ENCODE measurements at places on chromosomes 1 and 21.

DNA sequence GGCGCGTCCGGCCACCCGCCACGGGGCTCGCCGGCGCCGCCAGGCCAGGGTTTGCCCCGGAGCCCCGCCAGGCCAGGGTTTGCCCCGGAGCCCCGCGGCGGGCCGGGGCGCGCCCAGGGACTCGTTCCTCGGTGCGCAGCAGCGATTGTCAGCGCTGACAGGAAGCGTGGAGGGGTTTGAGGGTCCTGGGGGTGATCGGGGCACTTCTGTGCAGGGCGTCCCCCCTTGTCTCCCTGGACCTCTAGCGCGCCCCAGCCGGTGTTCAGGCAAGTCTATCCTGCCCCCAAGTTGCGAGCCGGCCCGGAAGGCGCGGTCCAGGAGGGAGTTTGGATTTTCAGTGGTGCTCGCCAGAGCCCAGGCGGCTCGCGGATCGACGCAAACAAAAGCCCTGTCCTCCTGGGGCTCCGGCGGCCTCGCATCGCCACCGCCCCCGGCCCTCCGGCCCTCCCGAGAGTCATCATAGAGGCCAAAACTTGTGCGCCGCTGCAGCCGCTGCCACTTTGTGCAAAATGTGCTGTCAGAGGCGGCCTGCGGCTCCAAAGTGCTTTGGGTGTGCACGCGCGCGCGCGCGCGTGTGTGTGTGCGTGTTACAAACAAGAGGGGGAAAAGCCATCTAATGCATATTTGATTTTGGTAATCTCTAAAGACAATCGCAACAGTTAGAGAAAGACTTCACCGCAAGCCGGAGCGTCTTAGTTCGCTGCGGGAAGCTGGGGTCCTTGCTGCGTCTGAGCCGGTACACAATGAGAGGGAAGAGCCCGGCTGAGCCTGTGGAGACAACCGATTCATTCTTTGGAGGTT, 1.0 kb downstream of the ROR1 start:
- no peak for DNase-seq

GRCh38 chr1:81455481-81455880, 345.3 kb upstream of the ADGRL2 start:
- no peak for DNase-seq

DNA sequence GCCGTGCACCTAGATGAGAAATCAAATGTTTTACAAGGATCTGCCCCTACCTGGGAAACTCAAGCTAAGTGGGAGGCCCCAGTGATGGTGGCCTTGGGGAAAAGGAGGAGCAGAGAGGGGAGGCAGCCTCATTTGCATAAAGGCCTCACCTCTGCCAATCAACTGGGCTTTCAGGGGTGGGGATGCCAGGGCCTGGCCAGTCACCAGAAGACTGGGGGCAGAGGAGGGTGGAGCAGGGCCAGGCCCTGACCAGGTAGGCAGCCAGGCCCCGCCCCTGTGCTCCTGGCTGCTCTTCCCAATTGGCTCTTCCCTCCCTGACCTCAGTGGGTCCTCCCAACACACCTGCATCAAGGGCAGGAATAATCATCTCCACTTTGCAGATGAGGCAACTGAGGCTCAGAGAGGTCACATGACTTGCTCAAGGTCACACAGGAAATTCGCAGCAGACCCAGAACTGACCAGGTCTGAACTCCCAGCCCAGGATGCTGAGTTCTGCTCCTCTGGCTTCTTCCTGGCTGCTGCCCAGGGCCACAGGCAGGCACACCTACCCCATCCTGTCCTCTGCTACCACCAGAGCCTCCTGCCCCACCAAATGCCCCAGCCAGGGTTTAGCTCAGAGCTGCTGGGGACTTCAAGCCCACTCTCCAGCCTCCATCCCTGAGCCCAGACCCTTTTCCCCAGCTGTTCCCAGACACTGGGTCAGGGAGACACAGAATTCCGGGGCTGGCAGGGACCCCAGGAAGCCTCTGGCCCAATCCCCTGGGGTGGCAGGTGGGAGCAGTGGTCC, 677.9 kb downstream of the MATN1 start:
- no peak for DNase-seq

DNA sequence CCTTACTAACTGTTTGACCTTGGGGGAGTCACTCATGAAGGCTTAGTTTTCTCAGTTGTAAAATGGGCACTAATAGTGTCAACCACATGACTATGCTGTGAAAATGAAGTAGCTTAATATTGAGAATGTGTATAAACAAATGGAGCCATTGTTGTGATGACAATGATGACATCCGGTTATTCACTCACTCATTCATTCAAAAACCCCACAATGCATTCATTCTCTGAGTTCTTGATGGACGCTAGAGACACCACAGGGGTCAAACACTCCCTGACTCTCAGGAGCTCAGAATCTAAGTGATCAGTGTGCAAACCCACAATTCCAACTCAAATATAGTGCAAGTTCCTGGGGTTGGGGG, 138.9 kb downstream of the FOXD2 start:
- DNase-seq, result no peak

GRCh38 chr1:226719596-226720387, 19.3 kb downstream of the ITPKB start:
- no peak for DNase-seq

- DNase-seq, result no peak
Measured at GRCh38 chr1:93575621-93576284, 105.9 kb downstream of the BCAR3 start.

GRCh38 chr1:33176362-33176850, 5.4 kb downstream of the TRIM62 start:
- DNase-seq, result no peak

DNA sequence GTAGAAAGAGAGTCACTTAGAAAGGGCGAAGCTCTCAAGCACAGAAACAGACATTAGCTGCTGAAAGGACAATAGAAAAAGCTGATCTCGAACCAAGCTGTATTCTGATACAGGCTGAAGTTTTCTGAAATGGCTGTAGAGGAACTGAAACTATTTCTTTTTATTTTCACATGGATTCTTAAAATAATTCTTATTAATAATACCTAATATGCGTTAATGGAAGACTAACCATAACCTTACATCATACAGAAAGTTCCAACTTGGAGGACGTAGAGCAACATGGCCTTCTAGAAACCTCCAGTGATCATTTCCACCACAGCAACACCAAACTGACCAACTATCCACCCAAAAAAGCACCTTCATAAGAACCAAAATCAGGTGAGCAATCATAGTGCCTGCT, 52.8 kb upstream of the ACADM start:
- DNase-seq, result no peak

DNA sequence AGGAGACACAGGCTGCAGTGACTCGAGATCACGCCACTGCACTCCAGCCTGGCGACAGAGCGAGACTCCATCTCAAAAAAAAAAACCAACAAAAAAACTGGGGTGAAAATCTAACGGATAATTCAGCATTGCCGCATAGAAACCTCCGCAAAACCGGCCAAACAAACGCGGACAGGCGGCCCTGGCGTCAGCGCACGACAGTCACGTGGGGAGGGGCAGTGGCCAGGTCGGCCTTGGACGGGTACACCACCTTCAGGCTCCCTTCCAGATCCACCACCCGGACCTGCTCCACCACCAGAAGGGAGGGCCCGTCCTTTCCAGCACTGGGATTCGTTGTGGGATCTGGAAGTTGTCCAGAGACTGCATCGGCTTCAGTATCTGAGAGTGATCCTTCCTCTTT, 8.4 kb downstream of the SMIM1 start:
- no peak for DNase-seq

- DNase-seq, result no peak
Measured at GRCh38 chr1:14682941-14683621, 84.6 kb downstream of the KAZN start.

- DNase-seq, result peak; percentile 55
Measured at GRCh38 chr1:89978755-89979154, 16.2 kb upstream of the ZNF326 start.

Data from fibroblast of skin of left biceps (primary cell).